ENCODE measurements at places on chromosomes 1 and 21.

DNA sequence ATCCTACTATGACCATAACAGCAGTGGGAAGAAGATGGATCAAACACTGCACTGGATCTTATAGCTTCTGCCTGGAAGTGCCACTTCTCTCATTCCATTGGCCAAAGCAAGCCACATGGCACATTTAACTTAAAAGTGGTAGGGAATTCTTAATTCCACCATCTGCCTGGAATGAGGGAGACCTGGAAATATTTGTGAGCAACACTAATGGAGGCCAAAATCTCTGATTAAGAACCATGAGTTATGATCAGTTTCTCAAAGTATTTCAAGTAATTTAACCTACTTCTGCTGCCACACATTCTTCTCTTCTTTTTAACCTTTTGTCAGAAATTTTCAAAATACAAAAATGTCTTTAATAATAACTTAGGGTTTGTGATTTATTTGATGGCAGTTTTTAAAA is 154.0 kb upstream of the C1orf87 start:
- DNase-seq: no peak

DNA sequence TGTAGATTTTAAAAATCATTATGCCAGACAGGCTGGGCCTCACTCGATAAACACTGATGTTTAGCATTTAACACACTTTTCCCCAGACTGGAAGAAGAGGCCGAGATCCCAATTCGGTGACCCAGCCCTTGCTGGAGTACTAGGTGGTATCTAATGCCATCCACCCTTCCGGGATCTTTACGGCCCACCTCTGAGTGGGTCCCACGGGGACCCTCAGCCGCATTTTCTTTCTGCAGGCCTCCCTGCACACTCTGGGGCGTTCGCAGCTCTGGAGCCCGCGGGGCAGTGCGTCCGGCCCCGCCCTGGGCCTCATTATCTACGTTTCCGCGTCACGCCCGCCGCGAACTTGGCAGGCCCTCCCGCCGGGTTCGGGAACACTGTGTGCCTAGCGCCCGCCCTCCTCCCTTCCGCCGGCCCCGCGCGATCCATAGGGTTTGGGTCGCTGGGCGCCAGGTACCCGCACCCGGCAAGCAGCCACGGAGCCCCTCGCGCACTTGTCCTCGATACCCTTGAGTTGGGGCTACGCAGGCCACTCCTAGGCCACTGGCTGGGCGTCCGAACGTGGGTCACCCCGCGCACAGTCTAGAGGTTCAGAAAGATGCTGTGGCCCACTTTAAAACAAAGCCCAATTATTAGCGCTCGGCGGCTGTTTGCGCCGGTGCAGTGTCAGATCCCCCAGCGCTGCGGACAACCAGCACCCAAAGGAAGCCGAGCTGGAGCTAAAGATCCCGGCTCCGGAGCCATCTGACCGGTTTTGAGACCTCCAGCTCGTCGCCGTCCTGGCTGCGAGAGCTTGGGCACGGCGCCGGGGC is 950 bp upstream of the EVA1C start:
- peak; percentile 26 for DNase-seq

- no peak for DNase-seq
Observed at GRCh38 chr1:237717106-237717505, 173.6 kb downstream of the ZP4 start.

DNA sequence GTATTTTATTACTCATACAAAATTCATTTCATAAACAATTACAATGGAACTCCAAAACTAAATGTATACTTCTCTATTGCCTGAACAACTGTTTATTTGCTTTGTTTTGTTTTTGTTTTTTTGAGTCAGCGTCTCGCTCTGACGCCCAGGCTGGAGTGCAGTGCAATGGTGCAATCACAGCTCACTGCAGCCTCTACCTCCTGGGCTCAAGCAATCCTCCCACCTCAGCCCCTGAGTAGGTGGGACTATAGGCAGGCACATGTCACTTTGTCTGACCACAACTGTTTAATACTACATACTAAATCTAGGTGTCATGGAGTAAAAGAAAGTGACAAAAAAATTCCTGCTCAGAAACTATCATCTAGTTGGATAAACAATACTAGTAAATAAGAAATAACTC is 49.3 kb downstream of the RAB3GAP2 start:
- no peak for DNase-seq

- peak; percentile 78 for DNase-seq
Observed at GRCh38 chr21:41832596-41833496, 46.3 kb downstream of the PRDM15 start.

DNA sequence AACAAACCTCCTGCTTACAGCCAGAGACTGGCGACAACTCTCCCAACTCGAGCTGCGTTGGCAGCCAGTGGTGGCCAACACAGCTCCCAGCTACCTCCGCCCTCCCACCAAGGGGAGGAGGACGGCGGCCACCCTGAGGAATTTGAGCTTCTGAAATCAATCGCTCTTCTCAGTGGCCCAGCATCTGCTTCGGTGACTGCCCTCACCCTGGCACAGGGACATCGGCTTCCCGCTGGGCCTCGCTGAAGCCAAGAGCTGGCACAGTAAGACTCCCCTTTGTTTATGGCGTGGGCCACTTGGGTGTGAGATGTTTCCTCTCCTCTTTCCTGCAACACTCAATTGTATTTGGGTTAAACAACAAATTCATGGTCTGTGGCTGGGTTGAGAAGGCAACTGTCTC is 136.2 kb downstream of the ZBTB18 start:
- no peak for DNase-seq

DNA sequence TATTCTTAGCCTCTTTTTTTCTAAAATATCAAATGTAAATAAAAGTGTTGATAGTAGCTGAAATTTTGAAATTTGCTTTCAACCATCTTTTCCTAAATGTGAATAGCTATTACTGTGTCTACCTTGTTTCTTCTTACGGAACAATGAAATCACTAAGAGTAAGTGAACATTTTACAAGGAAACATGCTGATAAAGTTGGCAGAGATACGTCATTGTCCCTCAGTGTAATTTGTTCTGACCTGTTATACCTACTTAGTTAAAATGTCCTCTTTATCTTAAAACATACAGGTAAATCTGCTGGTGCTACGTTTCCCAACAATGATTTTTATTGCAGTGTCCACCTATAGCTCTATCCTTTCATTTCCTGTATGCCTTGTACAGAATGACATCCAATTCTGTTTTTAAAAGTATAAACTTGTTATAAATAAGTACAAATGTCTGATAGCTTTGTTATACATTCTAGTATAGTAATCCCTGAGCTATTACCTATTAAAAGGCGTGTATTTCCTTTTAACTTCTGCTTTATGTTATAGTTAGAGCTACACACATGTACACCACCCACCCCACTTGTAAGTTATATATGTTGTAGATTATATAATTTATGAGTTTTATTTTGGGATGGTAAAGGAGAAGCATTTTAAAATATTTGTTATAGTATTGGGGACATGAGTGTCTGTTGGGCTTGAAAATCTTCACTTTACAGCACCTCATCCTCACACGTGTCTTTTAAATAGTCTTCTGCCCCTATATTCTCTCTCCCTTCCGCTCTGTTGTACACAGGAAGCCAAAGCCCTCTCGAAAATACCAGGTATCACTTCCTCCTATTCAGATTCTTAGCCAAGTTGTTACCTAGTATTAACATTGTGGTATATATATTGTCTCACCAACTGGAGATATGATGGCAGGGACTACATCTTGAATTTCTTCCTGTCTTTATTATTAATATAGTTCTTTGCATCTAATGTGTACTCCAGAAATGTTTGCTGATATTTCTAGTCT is 25.2 kb downstream of the LAMC1 start:
- DNase-seq: no peak

- DNase-seq: no peak
Observed at GRCh38 chr1:12039164-12039525, 19.8 kb downstream of the MIIP start.

DNA sequence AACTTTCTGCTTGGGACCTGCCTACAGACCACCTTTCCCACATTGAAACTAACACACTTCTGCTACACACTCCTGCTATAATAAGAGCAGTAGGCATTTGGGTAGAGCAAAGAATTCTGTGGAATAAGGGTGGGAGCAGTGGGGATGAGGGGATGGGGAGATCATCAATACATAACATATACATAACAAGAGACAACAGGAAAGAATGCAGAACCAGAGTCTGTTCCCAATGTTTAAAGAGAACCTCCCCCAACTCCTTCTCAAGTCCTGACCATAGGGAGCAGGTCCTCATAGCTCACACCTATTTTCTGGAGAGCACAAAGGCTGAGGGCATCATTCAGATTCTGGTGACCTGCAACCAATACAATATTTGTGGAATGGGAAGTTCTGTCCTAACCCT is 121.6 kb upstream of the BARHL2 start:
- no peak for DNase-seq

DNA sequence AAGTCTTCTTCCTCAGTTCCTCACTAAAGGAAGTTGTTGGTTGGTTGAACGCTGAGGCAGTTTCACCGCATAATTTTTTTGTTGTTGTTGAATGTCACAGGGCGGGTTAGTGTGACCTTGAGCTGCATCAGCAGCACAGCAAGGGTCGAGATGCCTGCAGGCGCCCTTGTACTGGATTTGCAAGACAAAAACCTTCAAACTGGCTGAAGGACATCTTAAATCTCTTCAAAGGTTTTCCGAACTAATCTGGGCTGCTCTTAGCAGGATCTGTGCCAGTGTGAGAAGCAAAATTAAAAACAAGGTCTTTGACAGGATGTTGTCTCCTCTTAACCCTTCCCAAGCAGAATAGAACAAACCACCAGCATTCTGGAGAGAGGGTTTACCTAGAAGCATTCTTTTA is 59.4 kb downstream of the NRIP1 start:
- DNase-seq: no peak

DNA sequence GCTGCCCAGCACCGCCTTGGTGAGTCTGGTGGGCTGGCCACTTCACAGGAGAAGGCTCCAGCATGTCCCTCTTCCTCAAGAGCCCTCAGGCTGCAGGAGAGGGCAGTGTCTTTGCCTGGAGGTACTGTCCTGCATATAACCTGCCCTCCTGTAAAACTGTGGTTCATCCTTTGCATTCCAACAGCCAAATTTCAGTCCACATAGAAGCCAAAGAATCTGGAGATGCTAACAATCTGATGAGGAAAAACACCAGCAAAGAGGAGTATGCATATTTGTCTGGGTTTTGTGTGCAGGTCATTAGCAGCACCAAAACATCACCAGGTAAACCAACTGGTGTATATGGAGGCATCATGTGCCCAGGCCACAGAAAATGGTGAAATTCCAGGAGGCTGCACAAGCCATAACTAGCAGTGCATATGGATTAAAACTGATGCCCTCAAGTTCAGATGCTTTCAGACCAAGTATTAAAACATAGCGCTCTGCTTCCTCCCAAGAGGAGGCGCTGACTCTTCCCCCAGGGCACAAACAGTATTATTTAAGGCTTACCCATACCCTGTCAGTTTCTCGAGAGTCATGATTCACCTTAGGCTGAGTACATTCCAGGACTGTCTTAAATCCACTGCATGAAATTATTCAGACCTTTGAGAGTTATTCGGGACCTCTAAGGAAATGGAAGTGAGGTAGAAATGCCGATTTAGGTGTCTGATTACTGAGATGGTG is 150.5 kb upstream of the COA6 start:
- no peak for DNase-seq

- DNase-seq: no peak
Observed at GRCh38 chr1:44609412-44609767, 64.9 kb downstream of the TMEM53 start.

DNA sequence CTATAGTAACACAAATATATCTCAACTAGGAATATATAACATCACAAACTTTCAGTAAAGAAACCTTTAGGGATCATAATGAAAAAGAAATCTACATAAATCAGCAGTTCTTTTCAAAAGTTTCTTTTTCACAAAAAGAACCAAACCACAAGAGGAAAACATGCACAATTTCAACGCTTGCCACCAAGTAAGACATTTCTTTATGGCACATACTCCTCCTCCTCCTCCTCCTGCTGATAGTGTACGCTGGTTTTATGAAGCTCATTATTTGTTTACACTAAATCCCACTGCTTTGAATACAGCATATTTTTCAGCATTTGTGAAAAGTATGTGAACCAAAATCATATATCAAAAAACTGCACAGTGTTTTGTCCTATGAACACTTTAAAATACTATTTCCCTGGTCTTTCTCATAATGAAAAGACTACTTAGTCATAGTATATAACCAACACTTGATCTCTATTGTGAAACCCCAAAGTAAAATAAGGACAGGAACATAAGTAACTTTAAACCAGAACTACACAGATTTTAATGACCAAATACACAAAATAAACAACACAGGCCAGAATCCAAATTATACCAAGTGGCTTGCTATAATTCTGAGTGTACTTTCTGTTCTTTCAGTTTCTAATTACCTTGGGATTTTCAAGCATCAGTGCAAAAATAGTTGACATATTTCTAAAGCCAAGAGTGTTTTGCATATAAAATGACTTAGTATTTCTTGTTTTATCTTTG is 184.2 kb downstream of the EIF4G3 start:
- no peak for DNase-seq

GRCh38 chr1:29747196-29747595 is 510.9 kb downstream of the PTPRU start:
- DNase-seq: no peak

GRCh38 chr1:21655748-21656147 is 13.4 kb downstream of the RAP1GAP start:
- no peak for DNase-seq

DNA sequence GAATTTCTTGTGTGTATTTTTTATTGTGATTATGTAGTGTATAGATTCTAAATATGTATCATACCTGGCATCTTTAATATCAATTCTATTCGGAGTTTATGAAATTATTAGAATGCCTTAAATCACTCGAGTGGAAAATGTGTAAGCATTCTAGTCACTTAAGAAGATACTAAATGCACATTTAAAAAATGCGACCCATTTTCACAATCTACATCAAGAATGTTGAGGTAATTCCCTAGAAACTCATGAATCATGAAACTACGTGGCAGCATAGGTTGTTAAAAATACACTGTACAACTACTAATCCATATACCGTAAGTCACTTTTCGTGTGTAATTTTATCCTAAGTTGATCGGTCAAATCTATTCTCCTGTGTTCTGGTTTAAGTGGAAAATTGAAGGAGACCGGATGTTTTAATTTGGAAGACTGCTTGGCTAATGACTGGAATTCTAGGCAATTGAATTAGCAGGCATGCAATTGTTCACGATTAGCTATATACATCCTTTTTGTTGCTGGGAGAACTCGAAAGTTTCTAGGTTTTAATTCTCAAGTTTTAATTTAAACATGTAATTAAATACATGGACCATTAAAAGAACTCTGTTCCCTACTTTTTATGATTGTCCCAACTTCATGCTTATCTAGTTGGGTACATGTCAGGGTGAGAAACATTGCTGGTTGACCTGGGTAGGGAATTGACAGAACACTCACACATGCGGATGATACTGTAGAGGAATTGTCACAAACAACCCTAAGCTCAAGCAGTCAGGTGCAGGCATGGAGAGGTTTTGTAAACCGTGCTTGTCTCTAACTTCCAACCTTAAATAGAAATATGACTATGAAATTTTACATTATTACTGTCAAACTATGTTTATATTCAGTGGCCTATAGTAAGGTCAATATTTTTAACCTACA is 6.6 kb downstream of the ZBTB18 start:
- no peak for DNase-seq

- DNase-seq: peak; percentile 33
Observed at GRCh38 chr1:11719313-11720032, 16.5 kb upstream of the AGTRAP start.

- no peak for DNase-seq
Observed at GRCh38 chr21:31509194-31510017, 150.1 kb upstream of the SOD1 start.

GRCh38 chr1:232162001-232162400 is 467.9 kb downstream of the SIPA1L2 start:
- no peak for DNase-seq

GRCh38 chr1:110538921-110539320 is 19.9 kb upstream of the KCNA10 start:
- no peak for DNase-seq

All from NCI-H510A (cell line).